ENCODE measurements at places on chromosomes 5 and 9.

DNA sequence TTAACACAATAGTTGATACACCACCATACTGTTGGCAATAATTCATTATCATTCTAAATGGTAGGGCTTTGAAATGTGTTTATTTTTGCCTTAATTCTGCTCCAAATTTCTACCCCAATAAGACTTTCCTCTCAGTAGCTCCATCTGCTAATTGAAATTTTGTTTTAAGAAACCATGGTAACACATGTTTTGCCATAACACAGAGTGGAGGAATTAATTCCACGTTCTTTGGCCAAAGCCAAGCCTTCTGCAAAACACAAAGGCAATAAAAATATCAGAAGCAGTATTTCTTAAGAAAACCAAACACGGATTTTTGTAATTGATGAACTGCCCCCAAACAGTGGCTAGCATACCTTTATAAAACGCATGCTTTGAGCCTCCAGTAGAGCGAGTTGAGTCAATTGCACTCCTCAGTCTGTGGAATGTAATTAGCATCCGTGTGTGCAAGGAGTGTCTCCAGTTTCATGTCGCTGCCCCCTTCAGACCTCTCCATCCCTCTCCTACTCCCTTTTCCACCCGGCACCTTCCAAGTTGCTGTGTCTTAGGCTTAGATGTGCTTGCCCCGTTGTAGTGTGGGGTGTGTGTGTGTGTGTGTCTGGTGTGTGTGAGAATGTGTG, 58.2 kb upstream of the CKS2 start:
- no peak for DNase-seq

DNA sequence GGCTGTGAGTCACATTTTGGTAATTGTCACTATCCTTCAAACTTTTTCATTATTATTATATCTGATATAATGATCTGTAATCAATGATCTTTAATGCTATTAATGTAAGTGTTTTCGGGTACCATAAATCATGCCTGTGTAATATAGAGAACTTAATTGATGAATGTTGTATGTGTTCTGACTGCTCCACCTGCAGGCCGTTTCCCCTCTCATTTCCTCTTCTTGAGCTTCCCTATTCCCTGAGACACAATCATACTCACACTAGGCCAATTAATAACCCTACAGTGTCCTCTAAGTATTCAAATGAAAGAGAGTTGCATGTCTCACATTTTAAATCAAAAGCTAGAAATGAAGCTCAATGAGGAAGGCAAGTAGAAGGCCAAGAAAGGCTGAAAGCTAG, 420.9 kb upstream of the SGCD start:
- peak; percentile 8 for DNase-seq

GRCh38 chr9:16075696-16076095, 522.9 kb downstream of the CCDC171 start:
- DNase-seq = no peak

- no peak for DNase-seq
Observed at GRCh38 chr9:116541402-116541801, 145.7 kb upstream of the TRIM32 start.

GRCh38 chr5:137010226-137010625, 488.9 kb downstream of the SPOCK1 start:
- no peak for DNase-seq

GRCh38 chr9:95491543-95492320, 25.0 kb downstream of the PTCH1 start:
- DNase-seq = peak; percentile 40

DNA sequence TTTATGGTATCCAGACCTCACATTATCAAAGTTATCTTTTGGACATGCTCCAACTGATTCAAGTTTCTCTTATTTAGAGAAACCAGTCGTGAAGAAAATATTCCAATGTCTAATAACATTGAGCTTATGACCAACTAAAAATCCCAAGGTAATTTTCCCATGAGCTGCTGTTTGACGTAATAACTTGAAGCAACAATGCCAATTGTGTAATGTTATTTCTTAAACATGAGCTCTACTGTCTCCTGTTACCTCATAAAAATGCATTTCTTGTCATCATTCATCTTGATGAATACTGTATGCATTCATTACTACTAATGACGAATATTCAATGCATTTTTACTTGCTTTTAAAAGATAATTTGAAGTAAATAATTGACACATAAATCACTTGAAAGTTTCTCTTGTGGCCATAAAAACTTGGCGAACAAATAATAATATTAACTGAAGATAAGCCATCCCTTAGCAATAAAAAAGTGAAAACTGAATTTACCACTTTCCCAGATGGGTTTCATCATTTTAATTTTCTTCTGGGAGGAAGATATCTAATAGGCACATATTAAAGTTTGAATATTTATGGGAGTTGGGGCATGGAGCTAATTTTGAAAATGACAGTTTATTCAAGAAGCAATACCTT, 424 bp upstream of the MARCOL start:
- DNase-seq = no peak

GRCh38 chr5:1725641-1726468, 73.8 kb downstream of the MRPL36 start:
- DNase-seq = no peak

GRCh38 chr5:59390074-59390659, 503.4 kb downstream of the PDE4D start:
- peak; percentile 10 for DNase-seq

- no peak for DNase-seq
Observed at GRCh38 chr9:93830012-93830596, 125.1 kb downstream of the BARX1 start.

GRCh38 chr9:1303932-1304331, 253.8 kb downstream of the DMRT2 start:
- DNase-seq = no peak

- DNase-seq = no peak
Observed at GRCh38 chr9:13688223-13688989, 408.9 kb upstream of the MPDZ start.

- DNase-seq = no peak
Observed at GRCh38 chr5:172364773-172365172, 81.2 kb upstream of the UBTD2 start.

GRCh38 chr5:79149433-79149832, 37.8 kb downstream of the BHMT start:
- no peak for DNase-seq

DNA sequence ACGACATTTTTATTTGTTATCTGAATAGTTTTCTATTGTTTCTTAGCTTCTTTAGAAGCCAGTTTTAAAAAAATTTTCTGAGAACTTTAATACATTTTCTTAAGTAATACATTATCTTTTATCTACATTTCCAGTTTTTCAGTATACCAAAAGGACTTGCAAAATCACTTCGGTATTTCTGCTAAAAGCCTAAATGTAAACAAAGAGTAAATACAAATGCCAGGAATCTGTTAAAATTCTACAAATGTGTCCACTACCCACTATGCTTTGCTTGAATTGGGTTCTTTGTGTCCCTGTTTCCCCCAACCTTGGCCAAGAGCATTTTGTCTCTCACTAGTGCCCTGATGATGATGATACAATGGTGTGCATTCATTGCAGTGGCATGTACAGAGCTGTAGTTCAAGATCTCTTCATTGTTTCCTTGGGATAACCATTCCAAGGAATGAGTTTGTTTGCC, 611.2 kb downstream of the NR2F1-AS1 start:
- DNase-seq = no peak

DNA sequence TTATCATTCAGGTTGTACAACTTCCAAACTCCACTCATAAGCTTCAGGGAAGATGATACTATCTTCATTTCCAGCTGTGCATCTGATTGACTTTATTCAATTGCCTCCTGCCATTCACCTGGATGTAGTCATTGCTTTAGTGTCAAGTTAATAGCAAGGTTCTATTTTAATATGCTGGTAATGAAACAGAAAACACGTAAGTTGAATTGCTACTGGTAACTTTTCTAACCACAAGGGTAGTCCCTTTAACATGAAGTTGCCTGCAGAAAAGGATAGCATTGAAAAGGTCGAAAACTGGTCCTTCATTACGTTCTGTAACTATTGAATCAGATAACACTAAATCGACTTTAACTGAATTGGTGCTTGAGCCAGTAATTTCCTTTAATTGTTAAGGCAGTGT, 459.4 kb upstream of the CDH6 start:
- DNase-seq = no peak

DNA sequence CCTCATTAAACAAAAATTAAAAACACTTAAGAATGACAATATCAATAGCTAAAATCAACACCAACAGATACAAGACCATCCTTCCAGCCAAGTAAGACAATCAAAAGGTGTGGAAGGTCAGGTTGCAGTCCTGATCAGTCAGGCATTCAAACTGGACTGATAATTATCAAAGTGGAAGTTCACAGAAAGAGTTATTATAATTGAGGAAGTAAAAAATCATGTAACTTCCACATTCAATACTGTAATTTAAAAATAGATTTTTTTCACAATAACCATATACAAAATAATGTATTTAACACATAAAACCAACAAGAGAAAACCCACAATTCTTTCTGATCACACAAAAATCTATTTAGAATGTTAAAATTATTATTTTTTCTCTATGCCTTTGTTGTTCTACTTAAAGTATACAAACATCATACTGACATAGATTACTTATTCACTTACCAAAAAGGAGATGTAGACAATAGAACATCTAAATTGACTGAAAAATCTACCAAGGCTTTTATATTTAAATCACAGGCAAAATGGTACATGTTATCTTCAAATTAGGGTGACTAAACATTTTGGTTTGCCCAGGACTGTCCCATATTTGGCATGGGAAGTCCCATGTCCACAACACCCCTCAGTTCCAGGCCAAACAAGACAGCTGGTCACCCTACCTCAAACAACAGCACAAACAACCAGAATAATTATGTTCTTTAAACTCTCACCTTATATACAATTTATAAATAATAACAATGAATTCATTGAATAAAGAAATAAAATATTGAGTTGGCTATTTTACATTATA, 142.5 kb upstream of the SLC24A2 start:
- DNase-seq = no peak

DNA sequence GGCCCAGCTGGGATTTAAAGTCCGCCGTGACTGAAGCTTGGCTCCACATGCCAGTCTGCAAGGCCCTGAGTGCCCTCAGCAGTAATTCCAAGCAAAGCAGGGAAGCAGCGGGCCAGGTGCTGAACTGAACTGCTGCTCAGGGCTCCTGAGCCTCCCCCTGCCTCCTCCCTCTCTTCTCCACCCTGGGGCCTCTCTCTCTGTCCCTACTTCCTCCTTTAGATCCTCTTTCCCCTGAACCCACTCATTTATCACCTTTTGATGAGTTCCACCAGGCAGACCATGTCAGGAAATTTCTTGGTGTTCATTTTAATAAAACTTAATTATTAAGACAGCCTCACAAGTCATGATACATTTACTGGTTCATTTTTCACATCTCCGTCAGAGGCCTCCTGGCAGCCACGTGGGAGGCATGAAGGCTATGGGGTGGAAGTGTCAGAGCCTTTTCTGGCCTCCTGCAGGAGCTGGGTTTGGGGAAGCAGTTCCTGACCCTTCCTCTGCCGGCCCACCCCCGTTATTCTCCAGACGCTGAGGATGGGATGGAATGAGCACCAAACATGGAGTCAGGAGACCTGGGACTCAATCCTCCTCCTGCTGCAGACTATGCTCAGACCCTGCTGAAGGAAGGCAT, 32.2 kb upstream of the KCNIP1 start:
- DNase-seq = no peak

- no peak for DNase-seq
Observed at GRCh38 chr5:83608122-83608521, 112.5 kb downstream of the HAPLN1 start.

- DNase-seq = no peak
Observed at GRCh38 chr5:150391986-150392385, 20.7 kb downstream of the CD74 start.

DNA sequence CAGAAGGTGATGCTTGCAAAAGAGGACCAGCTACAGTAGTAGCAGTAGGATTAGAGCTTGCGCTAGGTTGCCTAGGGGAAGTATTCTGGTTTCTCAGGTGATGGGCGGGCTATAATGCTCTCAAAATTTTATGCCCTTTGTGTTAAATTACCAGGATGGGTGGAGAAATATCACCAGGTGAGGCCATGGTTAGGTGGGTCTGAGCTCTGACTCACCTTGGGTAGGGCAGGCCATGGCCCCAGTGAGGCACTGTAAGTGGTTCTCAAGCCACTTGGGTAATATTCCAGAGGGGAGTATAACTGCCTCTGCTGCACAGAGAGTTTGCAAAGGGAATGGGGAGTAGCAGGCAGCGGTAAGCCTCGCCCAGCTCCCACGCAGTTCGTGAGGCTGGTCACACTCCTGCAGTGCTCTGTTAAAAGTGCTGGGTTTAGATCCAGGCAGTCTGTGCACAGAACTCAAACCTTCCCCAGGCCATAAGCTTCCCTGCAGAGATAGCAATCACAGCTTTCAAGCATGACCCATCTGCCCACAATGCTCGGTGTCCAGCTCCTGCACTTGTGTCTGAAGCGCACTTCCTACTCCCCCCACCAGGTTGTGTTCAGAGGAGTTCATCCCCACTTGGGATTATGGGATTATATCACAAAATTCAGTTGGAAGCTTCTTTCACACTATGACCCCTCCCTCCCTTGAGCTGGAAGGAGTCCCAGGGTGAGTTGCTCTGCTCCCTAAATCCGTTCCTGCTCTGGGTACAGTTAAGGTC, 575.0 kb downstream of the CHSY3 start:
- DNase-seq = no peak

DNA sequence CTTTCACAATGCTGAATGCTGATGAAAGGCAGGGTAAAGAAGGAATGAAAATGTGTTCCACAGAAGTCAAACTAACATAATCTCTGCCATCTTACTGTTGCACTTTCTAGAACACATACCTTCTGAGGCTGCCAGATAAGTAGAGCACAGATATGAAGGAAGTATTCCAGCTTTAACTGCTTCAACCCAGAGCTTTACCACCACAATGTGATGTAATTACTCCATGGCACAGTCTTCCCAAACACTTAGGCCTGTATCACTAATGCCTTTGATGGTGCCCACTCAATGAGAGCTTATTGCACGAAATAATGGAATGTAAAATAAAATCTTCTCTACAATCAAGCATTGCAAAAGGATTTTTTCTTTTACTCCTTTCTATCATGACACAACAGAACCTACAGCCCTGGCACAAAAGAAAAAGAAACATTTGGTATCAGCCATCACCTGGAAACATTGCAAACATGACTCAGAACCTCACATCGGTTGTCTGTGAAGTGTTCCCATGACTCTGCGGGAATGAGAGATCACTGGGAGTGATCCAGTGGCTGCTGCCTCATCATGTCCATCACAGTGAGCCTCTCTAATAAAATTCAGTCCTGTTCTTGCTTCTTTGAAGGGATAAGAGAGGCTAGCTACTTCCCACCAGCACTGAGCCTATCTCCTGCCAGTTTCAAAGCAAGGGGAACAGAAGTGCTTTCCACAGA, 385.8 kb downstream of the EFNA5 start:
- no peak for DNase-seq

- DNase-seq = peak; percentile 11
Observed at GRCh38 chr5:134873494-134873893, 677 bp upstream of the TXNDC15 start.

GRCh38 chr9:121450241-121450640, 49.4 kb downstream of the GGTA1 start:
- DNase-seq = no peak

- no peak for DNase-seq
Observed at GRCh38 chr9:121082075-121082474, 7.3 kb downstream of the CNTRL start.

DNA sequence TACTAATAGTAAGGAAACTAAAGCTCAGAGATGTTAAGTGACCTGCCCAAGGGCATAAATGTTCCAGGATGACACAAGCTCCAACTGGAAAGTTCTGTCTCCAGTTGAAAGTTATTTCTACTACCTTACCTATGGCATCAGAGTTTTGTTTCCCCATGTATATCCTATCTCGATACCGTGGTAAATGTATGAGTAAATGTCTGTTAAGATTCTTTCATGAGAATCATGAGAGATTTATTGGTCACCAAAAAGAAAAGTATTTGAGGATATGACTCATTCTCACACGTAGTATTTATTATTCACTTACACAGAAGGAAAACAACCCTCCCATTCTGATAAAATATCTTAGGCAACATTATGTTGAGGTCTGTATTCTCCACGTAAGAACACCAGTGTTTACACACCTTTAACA, 11.1 kb upstream of the SHOC1 start:
- no peak for DNase-seq

Data from CD4-positive, alpha-beta T cell treated with Interleukin-12 subunit alpha and Interleukin-12 subunit beta, for 1 hour (primary cell).